Chondrocyte (in vitro differentiated cells): ENCODE measurements at places on chromosomes 1 and 21. TPM values are rescaled to one million over a fixed set of nuclear protein-coding genes. Genes with fewer than 3 reads are reported as not detected.

PADI4 gene
- 0.60 TPM in 1 of 3 replicates, not detected in the others for total RNA-seq

ANGPTL3 gene
- total RNA-seq = 0.10 TPM in 1 of 3 replicates, not detected in the others

TFF3 gene
- total RNA-seq = 1.3 to 6.0 TPM in 2 of 3 replicates, not detected in the other

GBP2 gene
- total RNA-seq = 0.42 to 0.56 TPM in 2 of 3 replicates, not detected in the other

MMP23B gene
- total RNA-seq = 18.3 to 71.4 TPM (median 68.7 TPM) in 3 replicates

AQP10 gene
- total RNA-seq = not detected in 3 replicates

OLFML3 gene
- total RNA-seq = 33.1 to 44.2 TPM (median 34.9 TPM) in 3 replicates

RCSD1 gene
- 1.1 to 1.4 TPM in 2 of 3 replicates, not detected in the other for total RNA-seq

OTUD3 gene
- 6.4 to 9.3 TPM (median 6.5 TPM) in 3 replicates for total RNA-seq

NBPF15 gene
- total RNA-seq = 54.1 to 64.2 TPM (median 59.2 TPM) in 3 replicates

FCRL4 gene
- total RNA-seq = not detected in 3 replicates

MIS18A gene
- 5.0 to 7.1 TPM (median 5.8 TPM) in 3 replicates for total RNA-seq

PCP4 gene
- total RNA-seq = not detected in 3 replicates

SLC44A3 gene
- 1.5 to 2.5 TPM (median 2.2 TPM) in 3 replicates for total RNA-seq

CD247 gene
- total RNA-seq = not detected in 3 replicates

UBASH3A gene
- not detected in 3 replicates for total RNA-seq

ATAD3C gene
- 0.75 to 1.4 TPM (median 1.3 TPM) in 3 replicates for total RNA-seq

SDF4 gene
- 164 to 191 TPM (median 165 TPM) in 3 replicates for total RNA-seq

SH2D2A gene
- total RNA-seq = not detected in 3 replicates

GATAD2B gene
- total RNA-seq = 46.4 to 48.1 TPM (median 47.0 TPM) in 3 replicates

SHISAL2A gene
- total RNA-seq = 0.24 TPM in 1 of 3 replicates, not detected in the others

MRPS15 gene
- total RNA-seq = 51.3 to 68.5 TPM (median 53.2 TPM) in 3 replicates

DISC1 gene
- total RNA-seq = 5.0 to 10.6 TPM (median 7.1 TPM) in 3 replicates

S100A2 gene
- 15.4 to 22.2 TPM (median 18.9 TPM) in 3 replicates for total RNA-seq

ASPM gene
- total RNA-seq = 4.7 to 7.2 TPM (median 6.6 TPM) in 3 replicates

USP16 gene
- 20.9 to 27.0 TPM (median 22.5 TPM) in 3 replicates for total RNA-seq

A3GALT2 gene
- 0.27 TPM in 1 of 3 replicates, not detected in the others for total RNA-seq

HAO2 gene
- total RNA-seq = not detected in 3 replicates

CDCA8 gene
- total RNA-seq = 5.7 to 7.0 TPM (median 6.0 TPM) in 3 replicates

NENF gene
- total RNA-seq = 48.6 to 55.0 TPM (median 50.1 TPM) in 3 replicates

TEX38 gene
- not detected in 3 replicates for total RNA-seq

RAVER2 gene
- 15.5 to 16.4 TPM (median 16.0 TPM) in 3 replicates for total RNA-seq

ZSWIM5 gene
- 0.51 to 1.1 TPM (median 1.0 TPM) in 3 replicates for total RNA-seq

CLEC20A gene
- total RNA-seq = not detected in 3 replicates

SLFNL1 gene
- 0.25 to 0.48 TPM in 2 of 3 replicates, not detected in the other for total RNA-seq

GUCA2A gene
- total RNA-seq = not detected in 3 replicates

TSTD1 gene
- 0.70 TPM in 1 of 3 replicates, not detected in the others for total RNA-seq

METTL13 gene
- total RNA-seq = 17.2 to 21.7 TPM (median 21.4 TPM) in 3 replicates

LDLRAD2 gene
- 0.07 to 0.23 TPM in 2 of 3 replicates, not detected in the other for total RNA-seq

LCE1C gene
- not detected in 3 replicates for total RNA-seq

DESI2 gene
- total RNA-seq = 57.2 to 65.6 TPM (median 62.9 TPM) in 3 replicates

UMODL1 gene
- total RNA-seq = 0.29 TPM in 1 of 3 replicates, not detected in the others

COL11A1 gene
- total RNA-seq = 1,010 to 1,354 TPM (median 1,042 TPM) in 3 replicates

CDK18 gene
- 10.2 to 18.4 TPM (median 17.3 TPM) in 3 replicates for total RNA-seq

COL16A1 gene
- total RNA-seq = 230 to 272 TPM (median 262 TPM) in 3 replicates
